Pancreas (tissue), 10 donors: ENCODE measurements at places on chromosomes 1 and 21. TPM values are rescaled to one million over a fixed set of nuclear protein-coding genes. Genes with fewer than 3 reads are reported as not detected.

Gene PCP4L1
- 0.13 TPM for total RNA-seq

Gene CA14
- not detected for total RNA-seq

Gene CA6
- total RNA-seq: not detected

Gene OR14I1
- not detected for total RNA-seq

Gene FAM163A
- total RNA-seq: not detected

Gene RBM11
- total RNA-seq: 0.28 TPM

Gene CD5L
- total RNA-seq: not detected

Gene TDRD5
- 0.42 TPM for total RNA-seq
